ENCODE measurements at places on chromosomes 2 and 18. TPM values are rescaled to one million over a fixed set of nuclear protein-coding genes. Genes with fewer than 3 reads are reported as not detected.

PPP1R7 gene
- 40.0 TPM for total RNA-seq

ITPRID2 gene
- 32.9 TPM for total RNA-seq

AQP12B gene
- total RNA-seq: not detected

SPAG16 gene
- total RNA-seq: 5.1 TPM

ZDBF2 gene
- total RNA-seq: 23.2 TPM

HNRNPLL gene
- 81.5 TPM for total RNA-seq

FSHR gene
- not detected for total RNA-seq

ARHGAP15 gene
- total RNA-seq: 277 TPM

DHX57 gene
- 13.8 TPM for total RNA-seq

SPEG gene
- total RNA-seq: 8.4 TPM

DOK1 gene
- total RNA-seq: 8.3 TPM

SAG gene
- total RNA-seq: 0.25 TPM

DLGAP1 gene
- total RNA-seq: 1.6 TPM

L3MBTL4 gene
- total RNA-seq: 0.80 TPM

OTX1 gene
- not detected for total RNA-seq

GNLY gene
- 14.8 TPM for total RNA-seq

GREB1 gene
- 1.1 TPM for total RNA-seq

SERPINB7 gene
- not detected for total RNA-seq

GRCh38 chr2:23713351-23713750 lies 213.6 kb downstream of the ATAD2B start:
- DNase-seq: no peak

- no peak for DNase-seq
Measured at GRCh38 chr2:39568561-39569006, 97.1 kb upstream of the TMEM178A start.

GRCh38 chr2:219081701-219082331 lies 21.1 kb upstream of the IHH start:
- no peak for DNase-seq

- DNase-seq: no peak
Measured at GRCh38 chr2:116719836-116720235, 1094.7 kb upstream of the DDX18 start.

GRCh38 chr18:74115046-74115445 lies 32.6 kb downstream of the FBXO15 start:
- no peak for DNase-seq

DNA sequence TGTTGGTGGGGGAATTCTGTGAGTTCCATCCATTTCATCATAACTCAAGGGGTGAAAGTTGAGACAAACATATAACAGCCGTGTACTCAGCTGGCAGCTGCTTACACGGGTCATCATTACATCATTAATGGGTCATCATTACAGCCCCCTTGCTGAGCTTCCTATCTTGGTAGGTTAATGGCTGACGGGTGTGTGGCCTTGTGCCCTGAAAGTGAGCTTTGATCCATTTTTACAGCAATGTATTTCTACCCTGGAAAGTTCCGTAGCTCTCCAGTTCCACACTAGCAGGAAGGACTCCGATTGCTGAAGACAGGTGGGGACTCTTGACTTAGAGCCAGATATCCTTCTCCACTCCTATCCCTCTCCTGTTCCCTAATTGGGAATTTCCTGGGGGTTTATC lies 105.2 kb upstream of the DLX2 start:
- DNase-seq: no peak

- DNase-seq: no peak
Measured at GRCh38 chr2:46294176-46294836, 2.9 kb upstream of the EPAS1 start.

DNA sequence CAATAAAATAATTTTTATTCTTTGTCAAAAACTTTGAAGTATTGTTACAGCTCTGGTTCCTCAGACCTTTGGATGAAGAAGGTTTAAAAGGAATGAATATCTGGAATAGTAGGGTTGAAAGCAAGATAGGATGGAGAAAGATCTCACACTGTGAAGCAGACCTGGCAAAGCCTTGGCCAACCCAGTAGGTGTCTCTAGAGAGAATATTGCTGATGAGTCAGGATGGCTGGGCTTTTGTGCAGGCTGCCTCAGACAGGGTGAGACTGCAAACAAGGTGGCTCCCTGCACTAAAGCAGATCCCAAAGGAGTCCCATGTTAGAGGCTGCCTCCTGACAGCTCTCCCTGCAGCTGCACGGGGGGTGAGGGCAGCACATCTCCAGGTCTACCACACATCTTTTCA lies 226.0 kb upstream of the ITGA4 start:
- DNase-seq: no peak

DNA sequence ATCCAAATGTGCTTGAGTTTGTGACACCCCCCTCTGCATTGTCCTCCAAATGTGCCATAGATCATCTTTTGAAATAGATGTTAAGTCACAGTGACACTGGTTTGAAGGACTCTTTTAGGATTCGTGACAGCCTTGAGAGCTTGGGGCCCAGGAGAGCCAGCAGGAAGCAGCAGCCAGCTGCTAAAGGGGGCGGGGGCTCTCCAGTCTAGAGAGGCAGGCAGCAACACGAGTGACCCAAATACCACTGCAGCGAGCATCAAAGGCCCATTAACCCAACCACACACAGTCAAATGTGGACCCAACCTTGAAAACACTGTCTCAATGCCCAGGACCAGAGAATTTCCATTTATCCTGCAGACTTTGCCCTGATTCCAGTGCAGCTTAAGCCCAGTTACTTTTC lies 75.6 kb downstream of the ZBTB7C start:
- no peak for DNase-seq

DNA sequence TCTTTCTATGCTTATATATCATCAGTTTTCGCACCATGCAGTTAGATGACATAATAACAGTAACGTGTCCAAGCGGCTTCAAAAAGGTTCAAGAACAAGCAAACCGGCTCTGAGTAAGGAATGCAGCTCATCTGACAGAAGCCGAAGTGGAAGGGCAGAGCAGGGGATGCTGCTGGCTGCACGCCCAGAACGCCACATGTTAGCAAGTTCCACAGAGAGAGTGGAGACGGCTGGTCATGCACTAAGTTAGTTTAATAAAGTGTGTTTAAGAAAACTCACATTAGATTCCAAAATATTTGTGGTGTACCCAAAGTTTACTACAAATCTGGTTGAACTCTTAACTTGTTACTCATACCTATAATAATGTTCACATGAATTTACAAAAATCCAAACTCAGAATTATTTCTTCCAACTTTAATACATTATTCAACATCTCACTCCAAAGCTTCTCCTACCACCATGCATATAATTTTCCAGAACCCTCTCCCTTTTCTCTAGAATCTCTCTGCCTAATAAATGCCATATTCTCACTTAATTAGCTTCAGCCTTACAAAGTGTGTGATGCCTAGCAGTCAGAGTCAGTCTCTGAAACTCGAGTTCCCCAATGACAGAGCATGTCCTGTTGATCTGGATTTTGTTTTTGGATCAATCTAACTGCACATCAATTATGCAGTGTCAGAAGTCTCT lies 170.0 kb downstream of the DNAH7 start:
- no peak for DNase-seq

DNA sequence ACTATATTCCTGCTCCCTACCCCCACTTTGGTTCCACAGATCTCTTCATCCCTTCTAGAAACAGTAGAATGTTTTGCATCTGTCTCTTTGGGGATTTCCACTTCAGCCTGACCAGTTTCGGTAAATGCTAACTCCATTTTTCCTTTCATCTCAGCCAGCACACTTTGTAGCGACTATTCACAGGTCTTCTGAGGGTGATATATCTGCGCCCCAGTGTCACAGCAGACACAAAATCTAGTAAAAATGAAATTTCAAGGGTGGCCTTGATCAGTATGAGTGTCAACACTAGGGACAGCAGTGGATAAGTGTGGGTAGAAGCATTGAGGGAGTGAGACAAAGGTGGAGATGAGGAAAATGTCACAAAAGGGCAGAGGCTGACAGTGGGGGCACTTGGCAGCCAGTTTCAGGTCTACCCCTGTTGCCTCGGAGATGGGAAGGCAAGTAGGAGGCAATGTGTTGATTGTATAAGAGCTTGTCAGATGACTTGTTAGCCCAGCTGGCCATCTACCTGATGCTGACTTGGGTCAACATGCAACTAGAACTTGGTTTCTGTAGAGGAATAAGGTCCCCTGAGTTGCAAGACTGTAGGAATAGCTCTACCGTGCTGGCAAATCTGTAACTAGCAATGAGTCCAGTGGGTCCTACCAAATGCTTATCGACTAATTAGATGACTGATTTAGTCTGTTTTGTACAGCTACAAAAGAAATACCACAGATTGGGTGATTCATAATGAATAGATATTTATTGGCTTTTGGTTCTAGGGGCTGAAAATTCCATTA lies 60.7 kb downstream of the CXCR4 start:
- no peak for DNase-seq

GRCh38 chr18:62777814-62778213 lies 62.5 kb downstream of the PHLPP1 start:
- no peak for DNase-seq

GRCh38 chr18:34738175-34738894 lies 28.2 kb downstream of the DTNA start:
- DNase-seq: no peak

DNA sequence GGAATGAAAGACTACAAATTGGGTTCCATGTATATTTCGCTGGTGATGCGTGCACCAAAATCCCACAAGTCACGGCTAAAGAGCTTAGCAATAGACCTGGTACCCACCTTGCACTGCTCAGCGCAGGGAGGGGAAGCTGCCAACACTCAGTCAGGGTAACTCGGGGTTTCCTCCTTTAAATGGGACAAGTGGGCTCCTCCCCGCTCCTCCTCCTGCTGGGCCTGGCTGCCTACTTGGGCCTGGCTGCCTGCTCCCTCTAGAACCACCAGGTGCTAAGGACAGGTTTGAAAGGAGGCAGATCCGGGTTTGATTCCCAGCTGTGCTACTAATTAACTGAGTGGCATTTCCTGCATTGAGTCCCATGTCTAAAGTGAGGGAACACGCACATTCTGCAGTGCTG lies 23.4 kb downstream of the MYO7B start:
- no peak for DNase-seq

DNA sequence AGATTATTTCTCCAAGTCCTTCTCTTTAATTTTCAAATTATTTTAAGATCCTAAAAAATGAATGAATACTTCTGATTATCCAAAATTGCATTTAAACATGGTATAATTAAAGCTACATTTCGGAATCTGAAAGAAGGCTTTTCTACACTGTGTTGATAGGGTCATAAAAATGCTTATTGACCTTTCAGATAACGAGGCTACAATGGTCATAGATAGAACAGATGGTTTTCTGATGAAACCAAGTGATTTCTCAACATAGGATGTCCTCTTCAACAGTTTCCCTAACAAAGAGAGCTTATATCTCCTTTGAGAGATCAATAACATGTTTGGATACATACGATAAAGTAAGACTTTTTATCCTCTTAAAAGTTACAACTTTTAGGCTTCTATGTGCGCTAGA lies 201.1 kb downstream of the PTH2R start:
- DNase-seq: no peak

DNA sequence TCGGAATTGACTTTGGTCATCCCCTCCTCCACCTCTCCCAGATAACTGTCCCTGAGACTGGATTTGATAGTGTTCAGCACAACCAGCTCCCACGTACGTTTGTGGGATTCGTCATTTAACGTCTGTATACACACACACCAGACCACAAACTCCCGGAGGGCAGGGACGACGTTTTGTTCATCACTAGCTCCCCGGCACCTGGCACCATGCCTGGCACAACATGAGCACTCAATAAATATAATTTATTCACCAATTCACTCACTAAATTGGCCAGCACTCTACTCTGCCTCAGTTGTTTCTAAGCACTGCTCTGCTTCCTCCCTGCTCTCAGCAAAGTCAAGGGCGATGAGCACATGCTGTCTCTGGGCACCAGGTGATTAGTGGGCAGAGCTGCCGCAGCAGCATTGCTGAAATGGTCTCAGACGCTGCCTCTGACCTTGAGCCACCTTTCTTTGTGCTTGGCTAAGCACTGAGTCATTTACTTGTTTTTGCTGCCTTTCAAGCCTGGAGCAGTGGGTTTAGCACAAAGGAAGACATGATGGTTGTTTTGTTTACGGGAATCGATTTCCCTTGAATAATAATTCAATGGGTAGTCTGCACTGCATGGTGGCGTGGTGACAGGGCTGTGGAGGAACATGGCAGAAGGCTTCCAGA lies 19.3 kb upstream of the LOXHD1 start:
- no peak for DNase-seq

DNA sequence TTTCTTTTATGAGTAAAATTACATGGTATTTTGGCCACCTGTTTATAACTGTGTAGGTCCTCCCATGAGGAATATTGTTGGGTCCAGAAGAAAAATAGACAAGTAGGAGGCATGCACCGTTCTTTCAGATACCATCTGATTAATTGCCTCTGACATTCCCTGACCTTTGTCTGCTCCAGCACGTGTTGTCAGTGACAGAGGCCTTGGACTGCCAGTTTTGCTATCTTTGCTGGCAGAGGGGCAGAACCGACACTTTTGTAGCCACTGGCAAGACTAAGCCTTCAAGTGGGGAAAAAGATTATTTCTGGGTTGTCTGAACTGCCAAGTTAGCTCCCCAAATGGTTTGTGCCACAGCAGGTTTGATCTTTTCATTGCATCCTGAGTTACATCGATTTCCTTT lies 276.9 kb downstream of the CAMKMT start:
- no peak for DNase-seq

DNA sequence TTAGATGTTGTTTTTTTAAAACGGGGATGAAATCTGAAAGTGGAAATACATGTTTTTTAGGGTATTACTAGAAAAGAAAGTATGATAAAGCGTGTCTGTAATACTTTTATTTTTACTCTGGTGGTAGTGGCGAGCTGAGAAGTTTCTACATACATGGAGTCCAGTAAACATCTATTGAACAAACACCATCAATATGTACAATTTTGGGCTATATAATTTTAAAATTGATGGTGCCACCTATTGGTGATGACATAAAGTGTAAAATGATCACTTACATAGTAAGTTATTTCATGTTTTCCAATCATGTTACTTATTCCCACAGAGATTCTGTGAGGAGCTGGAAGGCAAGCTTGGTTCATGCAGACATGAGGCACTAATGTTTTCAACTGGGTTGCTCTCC lies 31.5 kb upstream of the NFE2L2 start:
- DNase-seq: no peak

GRCh38 chr2:206023183-206023582 lies 62.8 kb downstream of the INO80D start:
- no peak for DNase-seq

- DNase-seq: no peak
Measured at GRCh38 chr2:123085484-123085883, 939.6 kb upstream of the CNTNAP5 start.

DNA sequence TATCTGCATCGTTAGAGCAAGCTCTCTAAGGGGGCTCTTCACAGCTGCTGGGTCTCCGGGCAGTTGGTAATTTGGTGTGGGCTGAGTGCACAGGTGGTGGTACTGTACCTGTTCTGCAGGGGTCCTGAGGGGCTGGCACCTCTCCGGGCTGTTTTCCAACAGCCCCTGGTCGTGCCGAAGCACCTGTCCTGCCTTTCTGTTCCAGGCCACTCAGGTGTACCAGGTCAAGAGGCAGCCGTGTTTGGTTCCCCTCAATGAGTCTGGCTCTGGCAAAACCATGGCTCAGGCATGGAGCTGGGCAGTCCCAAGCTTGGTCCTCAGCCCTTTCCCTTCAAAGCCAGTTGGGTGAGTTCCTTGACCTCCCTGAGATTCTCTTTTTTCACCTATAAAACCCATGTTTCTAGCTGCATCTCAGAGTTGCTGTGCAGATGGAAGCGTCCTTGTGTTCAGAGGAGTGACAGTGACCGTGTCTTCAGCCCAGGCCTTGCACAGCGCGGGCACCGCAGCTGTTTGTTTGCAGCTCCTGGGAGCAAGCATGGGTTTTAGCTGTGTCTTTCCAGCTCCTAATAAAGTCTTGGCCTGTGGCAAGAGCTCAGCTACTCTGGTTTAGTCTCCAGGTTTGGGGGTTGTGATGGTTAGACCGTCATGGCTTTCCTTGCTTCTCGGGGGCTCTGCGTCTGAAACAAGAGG lies 110.9 kb downstream of the GLI2 start:
- no peak for DNase-seq

- no peak for DNase-seq
Measured at GRCh38 chr2:73836141-73836943, 7.6 kb downstream of the STAMBP start.
